COLO829 (cell line): ENCODE measurements at places on chromosomes 11 and 22.
A peak's percentile ranks its signal among the peaks of the same experiment; 100 is the strongest.

- no peak for DNase-seq
Measured at GRCh38 chr22:18119409-18120110, 9.0 kb downstream of the TUBA8 start.

GRCh38 chr22:19599626-19600243 is 75.5 kb upstream of the CLDN5 start:
- no peak for DNase-seq

DNA sequence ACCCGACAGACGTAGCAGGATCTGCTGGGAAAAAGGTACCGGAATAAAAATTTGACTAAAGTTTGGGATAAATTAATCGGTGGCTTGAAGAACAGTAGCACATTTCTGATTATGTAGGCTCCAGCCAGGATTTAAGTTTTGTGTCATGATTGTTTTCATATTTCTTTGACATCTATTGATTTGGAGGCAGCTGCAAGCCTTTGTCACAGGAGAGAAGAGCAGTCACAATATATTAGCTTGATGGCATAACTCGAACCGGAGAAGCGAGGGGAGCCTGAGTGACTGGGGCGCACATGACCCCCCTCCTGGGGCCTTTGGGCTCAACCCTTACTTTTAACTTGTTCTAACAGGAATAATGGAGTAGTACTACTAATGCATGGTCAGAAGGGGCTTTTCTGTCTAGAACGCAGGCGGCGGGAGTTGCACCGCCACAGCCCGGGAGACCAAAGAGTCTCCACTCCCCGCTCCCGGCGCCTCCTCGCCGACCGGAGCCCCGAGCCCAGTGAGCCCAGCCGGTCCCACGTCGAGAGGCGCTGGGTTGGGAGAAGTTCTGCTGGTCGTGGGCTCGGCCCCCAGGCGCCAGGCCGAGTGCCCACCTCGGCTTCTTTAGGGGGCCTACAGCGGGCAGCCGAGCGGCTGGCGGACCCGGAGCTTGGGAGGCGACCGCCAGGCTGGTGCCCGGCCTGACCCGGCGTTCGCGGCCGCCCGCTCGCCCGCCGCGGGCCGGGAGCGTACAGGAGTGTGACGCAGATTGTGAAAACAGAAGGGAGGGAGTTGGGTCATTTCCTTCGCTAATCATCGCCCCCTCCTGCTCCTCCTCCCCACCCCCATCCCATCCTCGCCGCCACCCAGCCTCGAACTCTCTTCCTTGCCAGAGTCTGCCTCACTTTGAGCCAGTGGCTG is 15.7 kb upstream of the PAX6 start:
- DNase-seq, result no peak

GRCh38 chr11:125001079-125001778 is 47.2 kb downstream of the CCDC15 start:
- DNase-seq, result no peak

DNA sequence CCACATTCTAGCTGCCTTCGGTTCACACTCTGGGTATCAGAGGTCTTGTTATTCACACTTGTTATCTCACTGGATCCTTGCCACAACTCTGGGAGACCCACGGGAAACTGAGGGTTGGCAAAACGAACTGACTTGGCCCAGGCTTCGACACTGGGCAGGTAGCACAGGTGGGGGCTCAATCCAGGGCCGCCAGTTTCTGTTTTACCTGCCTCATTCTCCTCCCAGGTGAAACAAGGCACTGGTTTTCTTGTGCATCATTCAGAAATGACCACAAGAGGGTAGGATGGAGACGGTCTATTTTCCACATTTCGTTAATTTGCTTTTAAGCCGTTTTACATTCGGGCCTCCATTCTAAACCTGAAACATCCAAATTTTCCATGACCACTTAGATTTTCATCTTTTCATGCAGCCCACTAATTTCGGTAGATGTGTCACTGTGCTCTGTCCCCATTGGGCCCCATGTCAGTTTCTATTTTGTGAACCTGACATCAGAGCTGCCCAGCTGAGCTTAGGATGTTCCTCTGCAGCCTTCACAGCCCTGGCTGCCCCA is 108.1 kb downstream of the KIAA1671 start:
- no peak for DNase-seq

GRCh38 chr11:35267504-35267903 is 128.5 kb downstream of the CD44 start:
- no peak for DNase-seq

DNA sequence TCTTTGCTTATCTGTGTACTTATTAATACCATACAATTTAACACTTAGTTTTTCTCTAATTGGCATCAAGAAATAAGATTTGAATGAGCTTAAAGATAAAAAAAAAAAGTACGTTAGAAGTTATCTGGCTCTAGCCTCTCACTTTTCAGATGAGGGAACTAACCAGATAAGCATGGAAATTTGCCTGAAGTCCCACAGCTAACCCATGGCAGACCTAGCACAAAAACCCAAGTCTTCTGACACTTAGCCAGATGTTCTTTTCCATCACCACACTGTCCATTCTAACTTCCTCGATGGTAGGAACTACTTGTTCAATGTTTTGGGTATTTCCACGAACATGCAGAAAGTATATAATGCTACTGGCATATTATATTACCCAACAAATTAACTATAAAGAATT is 7.4 kb upstream of the SOX6 start:
- no peak for DNase-seq

- DNase-seq, result no peak
Measured at GRCh38 chr11:19447150-19447566, 206.4 kb upstream of the E2F8 start.

GRCh38 chr11:99565333-99565732 is 544.6 kb downstream of the CNTN5 start:
- DNase-seq, result no peak

- DNase-seq, result no peak
Measured at GRCh38 chr22:20852076-20852475, 6.5 kb downstream of the PI4KA start.

GRCh38 chr11:101870510-101870909 is 44.3 kb upstream of the CEP126 start:
- no peak for DNase-seq

DNA sequence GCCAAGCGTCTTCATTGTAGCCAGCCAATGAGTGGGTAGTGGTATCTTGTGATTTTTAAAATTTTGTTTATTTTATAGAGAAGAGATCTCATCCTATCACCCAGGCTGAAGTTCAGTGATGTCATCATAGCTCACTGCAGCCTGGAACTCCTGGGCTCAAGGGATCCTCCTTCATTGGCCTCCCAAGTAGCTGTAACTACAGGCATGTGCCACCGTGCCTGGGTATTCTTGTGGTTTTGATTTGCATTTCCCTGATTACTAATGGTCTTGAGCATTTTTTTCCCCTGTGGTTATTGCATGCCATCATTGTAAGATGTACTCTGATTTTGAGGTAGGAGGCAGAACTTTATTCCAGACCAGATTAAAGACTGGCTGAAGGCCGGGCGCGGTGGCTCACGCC is 2.4 kb upstream of the DENND6B start:
- DNase-seq, result no peak

DNA sequence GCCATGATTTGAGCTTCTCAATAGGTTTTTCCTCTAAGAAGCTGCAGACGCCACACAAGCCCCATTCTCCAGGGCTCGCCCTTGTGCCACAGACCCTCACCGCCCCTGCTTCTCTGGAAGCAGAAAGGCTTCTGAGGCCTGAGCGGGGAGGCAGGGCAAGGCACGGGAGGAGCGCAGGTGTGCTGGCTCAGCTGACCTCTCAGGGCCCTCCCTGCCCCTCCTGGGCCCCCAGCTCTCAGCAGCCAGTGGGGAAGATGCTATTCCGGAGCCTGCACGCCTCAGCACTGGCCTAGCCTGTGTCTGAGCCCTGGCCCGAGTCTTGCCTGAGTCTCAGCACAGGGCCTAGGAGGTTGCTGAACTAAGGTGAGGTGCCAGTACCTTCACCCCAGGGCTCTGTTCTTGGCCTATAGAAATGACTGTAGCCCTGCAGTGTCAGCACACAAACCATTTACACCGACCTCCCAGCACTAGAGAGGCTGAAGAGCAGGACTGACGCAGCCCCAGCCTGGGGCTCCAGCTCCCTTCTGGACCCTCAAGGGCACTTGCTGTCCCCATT is 47.1 kb upstream of the LMO1 start:
- no peak for DNase-seq

- no peak for DNase-seq
Measured at GRCh38 chr22:37386441-37386840, 40.8 kb downstream of the ELFN2 start.

DNA sequence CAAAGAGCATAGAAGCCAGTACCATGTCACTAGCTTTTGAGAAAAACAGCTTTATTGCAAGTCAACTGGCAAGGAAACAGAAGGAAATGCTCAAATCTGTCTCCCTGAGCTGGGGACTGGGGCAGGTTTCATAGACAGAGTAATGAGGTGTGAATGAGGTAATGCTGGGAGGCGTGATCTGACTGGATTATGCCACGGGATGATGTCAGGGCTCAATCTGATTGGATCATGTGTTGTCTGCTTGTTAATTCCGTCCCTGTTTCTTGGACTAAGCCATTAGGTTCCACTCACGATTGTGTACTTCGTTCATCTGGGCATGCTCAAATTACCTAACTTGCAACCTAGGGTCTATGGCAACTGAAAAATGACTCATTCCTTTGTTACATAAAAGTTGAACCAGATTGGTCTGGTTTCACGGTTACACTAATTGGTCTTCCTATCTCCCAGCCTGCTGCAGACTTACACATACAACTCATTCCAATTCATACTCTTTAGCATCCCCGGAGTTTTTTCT is 20.2 kb upstream of the OR10A5 start:
- DNase-seq, result no peak

DNA sequence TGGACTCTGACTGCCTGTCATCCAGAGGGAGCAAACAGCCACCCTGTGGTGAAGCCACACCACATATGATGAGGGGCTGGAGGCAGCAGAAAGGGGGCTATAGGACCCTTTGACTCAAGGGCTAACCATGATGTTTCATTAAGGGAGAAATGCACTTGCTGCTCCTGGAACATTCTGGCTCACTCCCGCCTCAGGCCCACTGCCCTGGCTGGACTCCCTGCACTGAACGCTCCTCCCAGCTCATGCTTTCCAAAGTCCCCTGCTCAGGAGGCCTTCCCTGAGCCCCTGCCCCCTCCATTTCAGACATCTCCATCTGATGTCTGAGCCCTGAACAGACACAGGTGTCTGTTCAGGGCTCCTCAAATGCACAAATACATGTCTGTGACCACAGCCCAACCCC is 69.1 kb downstream of the CDKN1C start:
- no peak for DNase-seq

GRCh38 chr11:33618351-33618710 is 82.3 kb downstream of the C11orf91 start:
- no peak for DNase-seq

- DNase-seq, result peak; percentile 34
Measured at GRCh38 chr11:120801801-120802689, 221.9 kb upstream of the TBCEL start.

- DNase-seq, result peak; percentile 54
Measured at GRCh38 chr11:32312865-32313403, 122.4 kb downstream of the WT1 start.

- no peak for DNase-seq
Measured at GRCh38 chr22:26325641-26326040, 103.4 kb upstream of the ASPHD2 start.

GRCh38 chr11:2102132-2102882 is 36.9 kb downstream of the IGF2 start:
- no peak for DNase-seq

DNA sequence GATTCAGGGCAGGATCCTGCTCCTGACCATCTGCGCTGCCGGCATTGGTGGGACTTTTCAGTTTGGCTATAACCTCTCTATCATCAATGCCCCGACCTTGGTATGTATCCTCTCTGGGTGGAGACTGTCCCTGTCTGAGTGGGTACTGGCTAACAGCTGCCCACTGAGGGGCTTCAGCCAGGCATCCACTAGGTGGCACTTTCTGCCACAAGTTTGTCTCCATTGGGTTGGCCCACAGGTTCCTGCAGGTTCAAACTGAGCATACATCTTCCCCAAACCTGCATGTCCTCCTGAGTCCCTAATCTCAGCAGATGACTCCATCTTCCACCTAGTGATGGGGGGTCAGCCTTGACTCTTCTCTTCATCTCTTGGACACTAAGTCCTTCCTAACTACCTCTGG is 4.4 kb downstream of the SLC2A11 start:
- DNase-seq, result peak; percentile 71

- DNase-seq, result no peak
Measured at GRCh38 chr11:41309111-41309522, 150.3 kb downstream of the LRRC4C start.

DNA sequence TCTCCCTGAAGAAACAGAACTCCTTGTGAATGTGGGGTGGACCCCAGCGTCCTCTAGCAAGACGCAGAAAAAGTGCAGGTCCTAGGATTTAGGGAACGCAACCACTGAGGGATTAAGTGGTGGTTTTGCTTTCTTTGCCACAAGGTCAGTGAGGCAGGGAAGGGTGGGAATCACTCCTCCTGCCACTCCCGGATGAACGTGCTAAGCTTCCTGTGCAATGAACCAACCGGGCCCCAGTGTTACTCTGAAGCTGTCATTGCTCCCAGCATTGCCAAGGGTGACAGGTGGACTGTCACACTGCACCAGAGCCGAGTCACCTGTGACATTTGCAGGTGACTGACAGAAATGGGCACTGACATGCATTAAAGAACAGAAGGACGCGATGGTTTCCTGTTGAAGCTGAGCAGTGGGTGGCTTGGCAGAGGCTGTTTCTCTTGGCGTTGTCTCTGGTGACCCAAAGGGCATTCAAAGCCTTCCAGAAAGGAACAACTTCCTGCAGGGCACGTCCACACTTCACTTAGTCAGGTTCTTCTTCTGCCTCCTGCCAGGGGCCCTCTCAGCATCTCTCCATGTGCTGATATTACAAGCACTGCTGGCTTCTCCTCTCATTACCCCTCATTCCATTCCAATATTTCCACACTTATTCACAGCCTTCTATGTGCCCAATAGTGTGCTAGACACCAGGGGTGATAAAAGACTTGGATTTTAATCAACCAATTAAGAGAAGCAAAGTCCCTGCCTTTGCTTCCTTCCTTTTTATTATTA is 9.7 kb downstream of the KIRREL3 start:
- no peak for DNase-seq

- no peak for DNase-seq
Measured at GRCh38 chr11:116865696-116866095, 28.3 kb upstream of the APOA1 start.

DNA sequence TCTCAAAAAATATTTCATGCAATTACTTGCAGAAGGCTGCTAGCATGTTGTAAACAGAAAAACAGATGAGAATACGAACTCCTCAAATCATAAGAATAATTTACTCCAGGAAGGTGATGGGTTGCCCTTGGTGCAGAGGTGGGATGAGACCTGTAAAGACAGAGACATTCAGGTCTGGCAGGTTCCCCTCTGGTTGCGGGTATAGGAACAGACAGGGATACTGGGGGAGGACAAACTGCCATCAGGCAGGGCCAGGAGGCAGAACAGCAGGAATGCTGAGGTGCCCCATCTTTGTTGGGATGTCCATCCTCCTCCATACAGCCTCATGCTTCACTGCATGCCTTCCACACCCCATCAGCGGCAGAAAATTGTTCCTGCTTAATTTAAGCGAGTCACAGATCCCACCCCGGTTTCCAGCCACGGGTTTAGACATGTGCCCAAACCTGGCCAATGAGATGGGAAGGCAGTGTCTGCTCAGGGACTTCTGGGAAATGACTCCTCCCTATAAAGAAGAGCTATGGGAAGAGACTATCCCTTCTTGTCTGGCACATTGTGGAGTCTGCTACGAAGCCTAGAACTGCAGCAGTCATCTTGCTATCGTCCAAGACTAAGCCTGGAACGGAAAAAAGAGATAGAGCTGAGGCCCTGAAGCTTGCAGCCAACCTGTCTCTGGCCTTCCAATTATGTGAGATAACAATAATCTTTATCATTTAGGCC is 23.1 kb upstream of the IRAG1 start:
- DNase-seq, result no peak

- DNase-seq, result no peak
Measured at GRCh38 chr11:75308986-75309385, 42.5 kb downstream of the ARRB1 start.
